Renal cortex interstitium (tissue), 15 donors: ENCODE measurements at places on chromosomes 7 and 10. TPM values are rescaled to one million over a fixed set of nuclear protein-coding genes. Genes with fewer than 3 reads are reported as not detected.

The ACBD7 gene
- 6.8 TPM for polyA plus RNA-seq

The FOXI2 gene
- 2.2 TPM for polyA plus RNA-seq

The GJD4 gene
- polyA plus RNA-seq, result 0.17 TPM

DNA sequence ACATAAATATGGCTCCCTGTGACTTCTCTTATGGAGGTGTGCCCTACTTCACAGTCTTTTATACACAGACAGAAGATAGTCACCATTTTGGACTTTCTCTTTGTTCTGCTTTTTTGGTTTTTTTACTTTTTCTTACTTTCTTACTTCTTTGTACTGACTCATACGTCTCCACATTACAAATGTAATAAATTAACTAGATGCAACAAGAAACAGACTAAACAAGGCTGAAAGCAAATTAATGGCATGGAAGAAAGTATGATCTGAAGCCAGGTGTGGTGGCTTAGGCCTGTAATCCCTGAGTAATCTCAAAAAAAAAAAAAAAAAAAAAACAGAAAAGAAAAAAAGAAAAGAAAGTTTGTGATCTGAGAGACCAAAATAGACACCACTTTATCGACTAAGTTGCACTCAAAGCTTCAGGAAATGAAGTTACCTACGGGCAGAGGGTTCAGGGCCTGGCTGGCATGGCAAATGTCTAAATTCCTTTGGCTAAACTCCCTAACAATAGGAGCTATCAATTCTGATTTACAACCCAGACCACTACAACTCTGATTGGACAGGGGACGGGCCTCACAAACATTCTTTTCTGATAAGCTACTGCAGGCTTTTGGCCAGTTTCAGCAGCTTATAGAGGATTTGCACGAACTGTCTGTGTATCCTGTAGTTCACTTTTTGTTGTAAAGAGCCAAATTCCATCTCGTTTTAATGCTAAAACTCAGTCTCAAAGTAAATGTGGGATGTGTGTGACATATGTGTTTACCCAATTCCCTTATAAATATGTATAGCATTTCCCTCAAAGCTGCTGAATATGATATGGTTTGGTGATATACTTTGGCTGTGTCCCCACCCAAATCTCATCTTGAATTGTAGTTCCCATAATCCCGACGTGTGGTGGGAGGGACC, 129.1 kb downstream of the SEPTIN14 start:
- DNase-seq, result no peak

DNA sequence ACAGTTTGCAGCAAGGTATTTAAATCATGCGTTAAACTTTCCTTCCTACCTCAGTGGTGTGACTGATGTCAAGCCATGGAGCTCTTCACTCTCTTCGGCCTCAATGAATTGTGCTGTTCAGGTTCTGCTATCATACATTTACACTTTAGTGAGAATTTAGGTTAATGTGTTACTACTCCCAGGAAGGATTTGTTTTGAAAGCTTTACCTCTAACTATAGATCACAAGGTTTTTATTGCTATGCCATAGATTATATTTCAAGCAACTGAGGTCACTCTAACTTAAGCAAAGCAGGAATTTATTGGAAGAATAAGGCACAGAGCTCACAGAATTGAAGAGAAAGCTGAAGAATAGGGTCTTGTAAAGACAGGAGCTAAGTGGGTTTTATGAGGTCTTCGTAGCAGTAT, 11.0 kb upstream of the ADD3 start:
- no peak for DNase-seq

GRCh38 chr10:131804551-131805295, 96.1 kb upstream of the PPP2R2D start:
- no peak for DNase-seq
